ENCODE measurements at places on chromosomes 1 and 21.

GRCh38 chr1:211723273-211723672 lies 47.9 kb upstream of the NEK2 start:
- peaks cover 12% of the 10 kb centered on the region for H3K36me3 ChIP-seq
- no peak overlapping the region for H3K4me3 ChIP-seq
- no peaks in the 10 kb centered on the region for H3K27me3 ChIP-seq
- DNase-seq: no peak
- H3K27ac ChIP-seq: no peak overlapping the region

DNA sequence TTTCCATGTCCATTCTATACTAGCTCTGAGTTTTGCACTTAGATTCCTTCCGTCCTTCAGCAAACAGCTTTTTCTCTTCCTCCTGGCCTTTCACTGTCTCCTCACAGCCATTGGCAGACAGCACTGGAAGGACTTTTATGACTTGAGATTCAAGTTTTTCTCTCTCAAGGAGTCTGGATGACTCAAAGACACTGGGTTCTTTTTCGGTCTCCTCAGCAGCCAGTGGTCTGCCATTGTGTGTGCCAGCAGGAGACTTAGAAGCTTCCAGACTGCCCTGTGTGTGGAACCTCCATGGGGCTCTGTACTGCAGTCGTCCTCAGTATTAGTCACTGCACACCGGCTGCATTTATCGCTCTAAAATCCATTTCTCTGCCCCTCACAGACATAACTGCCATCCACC lies 30.5 kb downstream of the NTNG1 start:
- no peak for DNase-seq
- H3K27me3 ChIP-seq: no peaks in the 10 kb centered on the region
- no peaks in the 10 kb centered on the region for H3K36me3 ChIP-seq

DNA sequence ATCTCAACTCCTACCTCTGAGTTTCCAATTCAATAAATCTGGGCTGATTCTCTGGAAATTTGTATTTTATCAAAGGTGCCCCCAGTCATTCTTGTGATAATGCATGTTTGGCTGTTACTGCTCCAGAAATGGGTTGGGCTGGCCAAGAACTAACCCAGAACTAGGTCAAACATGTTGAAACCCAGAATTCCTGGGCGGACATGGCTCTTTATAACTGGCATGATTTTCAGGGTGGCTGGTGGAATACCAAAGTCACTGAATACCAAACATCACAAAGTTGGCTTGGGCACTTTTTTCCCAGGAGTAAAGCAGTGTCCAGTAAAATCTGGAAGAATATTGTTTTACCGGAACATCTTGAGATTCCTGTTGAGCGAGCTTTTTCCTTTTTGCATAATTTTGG lies 89.4 kb upstream of the S1PR1 start:
- H3K36me3 ChIP-seq: no peaks in the 10 kb centered on the region
- H3K4me3 ChIP-seq: no peak overlapping the region
- H3K27ac ChIP-seq: no peak overlapping the region

DNA sequence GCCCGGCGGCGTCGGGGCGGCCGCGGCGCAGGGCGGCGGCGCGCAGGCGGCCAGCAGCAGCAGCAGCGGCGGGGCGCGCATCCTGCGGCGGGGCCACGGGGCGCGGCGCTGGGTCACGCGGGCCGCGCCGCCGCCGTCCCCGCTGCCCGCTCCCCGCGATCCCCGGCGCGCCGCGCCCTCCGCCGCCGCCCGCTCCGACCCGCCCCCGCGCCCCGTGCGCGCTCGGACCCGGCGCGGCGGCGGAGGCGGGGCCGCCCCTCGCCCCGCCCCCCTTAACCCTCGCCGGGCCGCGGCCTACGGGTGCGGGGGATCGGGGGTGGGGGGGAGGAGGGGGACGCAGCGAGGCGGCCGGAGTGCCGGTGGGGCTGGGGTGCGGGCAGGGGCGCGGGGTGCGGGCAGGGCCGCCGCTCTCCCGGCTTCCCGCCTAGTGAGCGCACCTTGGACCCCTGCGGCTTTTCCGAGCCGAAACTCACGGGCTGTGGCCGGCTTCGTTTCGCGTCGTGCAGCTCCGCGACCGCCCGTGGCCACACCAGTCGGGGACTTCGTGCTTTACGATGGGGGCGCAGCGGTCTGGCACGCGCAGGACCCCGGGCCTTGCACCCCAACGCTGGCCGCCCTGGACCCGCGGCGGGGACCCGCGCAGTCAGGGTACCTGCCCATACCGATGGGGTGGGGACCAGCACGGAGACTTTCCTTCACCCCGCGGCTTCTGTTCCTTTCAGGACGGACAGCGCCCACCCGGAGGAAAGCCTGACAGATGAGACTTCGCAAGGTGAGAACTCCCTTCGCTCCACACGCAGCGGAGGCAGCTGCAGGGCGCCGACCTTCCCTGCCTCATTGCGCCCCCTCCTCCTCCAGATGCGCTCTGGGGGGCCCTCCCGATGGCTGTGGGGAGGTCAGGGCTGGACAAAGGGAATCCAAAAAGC lies at the start of gene FNDC10:
Gene FNDC10, minus strand, starts transcription at position 201 of the 926 bp plus-strand sequence. Its CDS starts 120 bp downstream, at position 81.
- no peak within 1 kb of the TSS for H3K27ac ChIP-seq
- no peak for DNase-seq
- H3K27me3 ChIP-seq: peaks cover 6% of the 10 kb centered on the region
- no peaks in the 10 kb centered on the region for H3K4me1 ChIP-seq
- H3K36me3 ChIP-seq: no peaks in the 10 kb centered on the region

- no peak overlapping the region for H3K27ac ChIP-seq
- H3K4me1 ChIP-seq: peaks cover 2% of the 10 kb centered on the region
- no peaks in the 10 kb centered on the region for H3K27me3 ChIP-seq
- no peak overlapping the region for H3K4me3 ChIP-seq
- DNase-seq: no peak
- peaks cover 4% of the 10 kb centered on the region for H3K36me3 ChIP-seq
Measured at GRCh38 chr1:23927097-23927496, 13.9 kb upstream of the CNR2 start.

DNA sequence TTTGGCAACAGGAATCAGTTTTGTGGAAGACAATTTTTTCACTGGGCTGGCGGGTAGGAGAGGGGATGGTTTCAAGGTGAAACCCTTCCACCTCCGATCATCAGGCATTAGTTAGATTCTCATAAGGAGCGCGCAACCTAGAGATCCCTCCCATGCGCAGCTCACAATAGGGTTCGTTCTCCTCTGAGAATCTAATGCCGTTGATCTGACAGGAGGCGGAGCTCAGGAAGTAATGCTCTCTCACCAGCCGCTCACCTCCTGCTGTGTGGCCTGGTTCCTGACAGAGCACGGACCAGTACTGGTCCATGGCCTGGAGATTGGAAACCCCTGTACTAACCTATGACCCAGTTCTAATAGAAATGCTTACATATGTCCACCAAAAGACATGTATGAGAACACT lies 96.6 kb upstream of the KIAA1614 start:
- H3K27ac ChIP-seq: no peak overlapping the region
- H3K36me3 ChIP-seq: no peaks in the 10 kb centered on the region
- peaks cover 3% of the 10 kb centered on the region for H3K4me1 ChIP-seq
- no peak overlapping the region for H3K4me3 ChIP-seq

DNA sequence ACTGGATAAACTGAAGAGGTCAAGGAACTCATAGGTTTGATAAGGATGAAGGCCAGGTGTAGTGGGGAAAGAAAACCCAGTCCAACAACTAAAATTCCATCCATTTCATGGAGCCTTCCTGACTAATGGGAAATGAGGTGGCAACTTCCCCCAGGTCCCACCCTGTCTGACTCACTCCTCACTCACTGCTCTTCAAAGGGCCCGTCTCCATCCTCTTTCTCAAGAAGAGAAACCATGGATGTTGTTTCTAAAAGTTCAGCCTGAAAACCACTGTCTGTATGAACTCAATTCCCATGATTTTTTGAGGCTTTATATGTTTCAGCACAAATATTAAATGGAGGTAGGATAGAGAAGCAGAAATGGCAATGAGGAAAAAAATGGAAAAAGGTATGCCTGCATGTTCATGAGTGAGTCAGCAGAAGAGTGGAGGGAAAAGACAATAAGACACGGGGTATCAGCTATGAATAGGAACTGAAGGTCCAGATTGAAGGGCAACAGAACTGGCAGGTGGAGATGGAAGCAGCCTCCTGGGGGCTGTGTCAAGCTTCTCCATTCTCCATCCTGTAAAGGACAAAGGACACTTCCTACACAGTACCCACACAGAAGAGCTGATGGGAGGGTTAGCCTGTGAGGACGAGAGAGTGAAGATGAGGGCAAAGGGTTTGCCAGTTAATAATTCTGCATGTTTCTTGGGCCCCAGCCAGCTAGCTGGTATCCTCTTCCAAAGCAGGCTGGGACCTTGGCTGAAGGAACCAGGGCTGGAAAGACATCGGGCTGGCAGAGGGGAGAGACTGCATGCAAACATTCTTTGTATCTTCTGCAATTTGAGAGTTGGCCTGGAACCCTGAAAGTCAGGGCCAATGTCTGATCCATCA lies 5.5 kb upstream of the ELOVL1 start:
- no peaks in the 10 kb centered on the region for H3K36me3 ChIP-seq
- H3K27me3 ChIP-seq: no peaks in the 10 kb centered on the region
- no peak overlapping the region for H3K27ac ChIP-seq

- H3K36me3 ChIP-seq: peaks cover 5% of the 10 kb centered on the region
- no peak overlapping the region for H3K4me3 ChIP-seq
- peaks cover 20% of the 10 kb centered on the region for H3K4me1 ChIP-seq
Measured at GRCh38 chr1:220170836-220171526, 77.0 kb downstream of the IARS2 start.

GRCh38 chr1:37851782-37852210 lies 7.6 kb downstream of the MTF1 start:
- no peaks in the 10 kb centered on the region for H3K4me1 ChIP-seq
- H3K27ac ChIP-seq: no peak overlapping the region
- H3K4me3 ChIP-seq: no peak overlapping the region
- H3K36me3 ChIP-seq: no peaks in the 10 kb centered on the region
- no peaks in the 10 kb centered on the region for H3K27me3 ChIP-seq
- DNase-seq: no peak

DNA sequence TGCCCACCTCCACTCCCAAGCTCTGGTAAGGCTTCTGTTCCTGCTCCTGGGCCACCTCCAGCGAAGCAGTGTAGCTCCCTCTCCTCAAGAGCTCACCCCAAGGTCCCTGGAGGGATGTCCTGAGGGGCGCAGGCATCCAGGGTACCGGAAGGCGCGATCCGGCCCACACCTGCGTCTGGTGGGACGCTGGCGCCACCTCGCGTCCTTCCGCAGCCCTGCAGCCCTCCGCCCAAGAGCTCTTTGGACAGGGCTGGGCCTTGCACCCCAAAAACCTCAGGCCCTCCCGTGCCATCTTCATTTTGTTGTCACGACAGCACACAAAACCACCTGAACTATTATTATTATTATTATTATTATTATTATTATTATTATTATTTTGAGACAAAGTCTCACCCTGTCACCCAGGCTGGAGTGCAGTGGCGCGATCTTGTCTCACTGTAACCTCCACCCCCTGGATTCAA lies 49.2 kb upstream of the PAX7 start:
- peaks cover 20% of the 10 kb centered on the region for H3K4me1 ChIP-seq
- H3K36me3 ChIP-seq: no peaks in the 10 kb centered on the region
- no peak overlapping the region for H3K4me3 ChIP-seq

GRCh38 chr21:39666681-39667315 lies 54.1 kb downstream of the B3GALT5 start:
- no peaks in the 10 kb centered on the region for H3K4me1 ChIP-seq
- H3K4me3 ChIP-seq: no peak overlapping the region
- H3K27ac ChIP-seq: no peak overlapping the region
- no peaks in the 10 kb centered on the region for H3K27me3 ChIP-seq

DNA sequence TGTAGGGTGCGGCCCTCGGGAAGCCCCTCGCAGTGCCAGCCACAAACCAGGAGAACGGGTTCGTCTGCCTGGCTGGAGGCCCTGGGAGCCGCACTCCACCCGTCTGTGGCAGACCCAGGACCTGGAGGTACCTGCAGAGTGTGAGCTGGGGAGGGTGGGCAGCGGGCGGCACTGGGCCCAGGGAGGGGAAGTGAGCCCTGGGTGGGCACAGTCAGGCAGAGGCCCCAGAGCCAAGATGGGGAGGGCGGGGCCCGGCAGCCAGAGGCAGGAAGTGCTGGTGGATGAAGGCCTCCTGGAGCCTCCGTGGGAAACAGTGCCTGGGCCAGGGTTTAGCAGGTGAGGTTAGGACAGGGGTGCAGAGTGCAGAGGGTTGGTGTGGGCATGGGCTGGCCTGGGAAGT lies 4.0 kb upstream of the PEX10 start:
- H3K27me3 ChIP-seq: peaks cover 6% of the 10 kb centered on the region
- no peak for DNase-seq
- no peak overlapping the region for H3K4me3 ChIP-seq

DNA sequence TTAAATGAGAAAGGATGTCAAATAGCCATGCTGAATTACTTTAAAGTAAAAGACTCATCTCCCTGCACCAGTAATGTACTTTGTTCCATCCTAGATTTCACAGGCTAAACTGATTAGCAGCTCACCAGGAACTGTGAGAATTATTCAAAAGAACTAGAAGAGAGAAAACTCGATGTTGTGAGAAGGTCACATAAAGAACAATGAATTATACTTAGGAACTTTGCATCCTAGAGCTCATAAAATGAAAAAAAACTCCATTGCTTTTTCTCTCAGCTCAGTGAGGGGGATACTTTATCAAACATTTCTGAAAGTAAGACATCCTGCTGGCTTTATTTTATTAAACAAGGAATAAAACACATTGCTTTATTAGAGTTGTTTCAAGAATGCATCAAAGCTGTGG lies 278.5 kb downstream of the MRPL39 start:
- peaks cover 5% of the 10 kb centered on the region for H3K4me1 ChIP-seq
- H3K4me3 ChIP-seq: no peak overlapping the region

DNA sequence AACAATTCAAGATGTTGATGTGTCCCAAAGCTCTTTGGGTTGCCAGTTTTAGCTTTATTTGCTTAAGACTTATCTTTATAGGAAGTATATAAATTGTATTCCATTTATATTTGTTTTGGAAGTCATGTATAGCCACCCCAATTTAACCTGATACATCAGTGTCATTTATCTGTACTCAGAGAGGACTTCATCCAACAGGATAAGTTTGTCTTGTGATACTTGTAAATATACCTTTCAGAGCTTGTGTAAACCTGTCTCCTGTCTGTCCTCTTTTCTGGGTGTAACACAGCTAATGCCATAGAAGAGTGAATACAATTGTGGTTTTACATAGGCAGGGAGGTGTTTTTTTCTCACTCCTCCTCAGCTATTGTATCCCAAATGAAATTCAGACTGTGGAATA lies 10.4 kb downstream of the PTGFR start:
- H3K4me1 ChIP-seq: no peaks in the 10 kb centered on the region
- H3K27me3 ChIP-seq: no peaks in the 10 kb centered on the region
- no peak overlapping the region for H3K4me3 ChIP-seq
- no peak overlapping the region for H3K27ac ChIP-seq

GRCh38 chr1:61078618-61079295 lies 3.6 kb upstream of the NFIA start:
- peaks cover 30% of the 10 kb centered on the region for H3K4me1 ChIP-seq
- peak overlapping the region; percentile 91 for H3K4me3 ChIP-seq
- no peak overlapping the region for H3K27ac ChIP-seq
- no peaks in the 10 kb centered on the region for H3K36me3 ChIP-seq
- H3K27me3 ChIP-seq: peaks cover 13% of the 10 kb centered on the region
- DNase-seq: no peak

- no peak for DNase-seq
- peaks cover 27% of the 10 kb centered on the region for H3K4me1 ChIP-seq
- no peak overlapping the region for H3K4me3 ChIP-seq
- H3K36me3 ChIP-seq: no peaks in the 10 kb centered on the region
- no peaks in the 10 kb centered on the region for H3K27me3 ChIP-seq
- no peak overlapping the region for H3K27ac ChIP-seq
Measured at GRCh38 chr21:43917515-43918384, 52.7 kb downstream of the AGPAT3 start.

Data from glutamatergic neuron (in vitro differentiated cells).